ENCODE measurements at places on chromosomes 3 and 15.
A peak's percentile ranks its signal among the peaks of the same experiment; 100 is the strongest.

DNA sequence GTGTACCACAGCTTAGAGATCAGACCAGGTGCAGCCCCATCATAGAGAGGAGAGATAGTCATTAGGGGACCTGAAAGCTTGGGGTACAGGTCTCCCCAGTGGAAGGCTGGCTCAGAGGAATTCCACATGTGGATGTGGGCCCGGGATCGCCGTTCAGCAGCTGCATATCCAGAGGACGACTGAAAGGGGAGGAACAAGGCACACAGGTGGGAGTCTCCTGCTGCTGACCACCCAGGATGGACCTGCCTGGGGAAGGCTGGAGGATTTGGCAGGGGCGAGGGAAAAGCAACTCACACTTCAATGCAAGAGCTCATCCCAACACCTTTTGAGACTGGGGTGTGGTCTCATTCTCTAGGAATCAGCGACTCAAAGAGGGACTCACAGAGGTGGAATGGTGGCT is 25.0 kb upstream of the MRPS22 start:
- no peak for DNase-seq

- no peak for DNase-seq
These were observed 21.7 kb downstream of the EDC3 start for GRCh38 chr15:74674161-74674560.

- no peak for DNase-seq
These were observed 381.9 kb downstream of the ERC2 start for GRCh38 chr3:56086355-56086754.

GRCh38 chr3:63655519-63655918 is 3.0 kb downstream of the SNTN start:
- no peak for DNase-seq

DNA sequence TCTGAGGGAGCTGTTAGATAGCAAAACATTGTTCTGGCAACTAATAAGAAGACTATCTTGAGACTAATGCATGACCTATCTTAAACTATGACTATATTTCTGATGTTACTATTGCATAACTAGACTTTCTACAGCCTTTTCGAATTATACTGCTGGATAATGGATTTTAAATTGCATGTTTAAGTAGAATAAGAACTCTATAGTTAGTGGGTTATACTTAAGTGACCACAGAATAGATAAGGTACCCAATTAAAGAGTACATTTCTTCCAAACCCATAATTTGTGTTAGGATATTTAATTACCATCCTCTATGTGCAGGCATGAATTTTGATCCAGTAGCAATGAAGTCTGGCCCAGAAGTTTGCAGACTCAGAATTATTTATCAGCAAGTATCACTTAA is 44.6 kb upstream of the SPPL2A start:
- no peak for DNase-seq

DNA sequence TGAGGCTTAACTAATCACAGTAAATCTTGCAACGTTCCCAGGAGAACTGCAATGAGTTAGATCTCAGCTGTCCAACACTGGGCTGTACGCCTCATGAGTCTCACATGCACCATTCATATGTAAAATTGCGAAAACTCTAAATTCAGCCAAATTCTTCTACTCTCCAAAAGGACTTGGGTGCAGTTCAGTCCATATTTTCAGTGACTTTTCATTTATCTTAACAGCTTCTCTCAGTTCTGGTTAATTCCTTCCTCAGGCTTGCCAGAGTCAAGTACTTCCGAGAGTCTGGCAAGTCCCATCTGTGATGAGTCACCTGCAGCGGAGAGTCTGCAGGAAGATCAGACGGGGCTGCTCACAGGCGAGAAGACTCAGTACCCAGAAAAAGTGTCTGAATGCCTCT is 11.5 kb downstream of the CCDC80 start:
- no peak for DNase-seq

DNA sequence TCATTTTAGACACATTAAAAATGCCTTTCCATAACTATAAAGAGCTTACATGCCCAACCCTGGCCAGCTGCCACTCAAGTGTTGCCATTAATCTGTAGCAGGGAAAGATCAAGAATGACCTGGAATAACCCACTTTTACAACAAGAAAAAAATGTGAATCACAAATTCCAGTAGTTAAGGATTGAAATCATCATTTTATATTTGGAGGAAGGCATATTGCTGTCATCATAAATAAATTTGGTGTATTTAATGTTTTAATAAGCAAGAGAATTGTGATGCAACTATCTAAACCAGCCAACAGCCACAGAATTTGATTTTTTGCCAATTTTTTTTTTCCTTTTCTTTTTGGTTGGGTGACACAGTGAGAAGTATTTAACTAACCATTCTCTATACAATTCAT is 240.0 kb upstream of the SEMA6D start:
- no peak for DNase-seq

DNA sequence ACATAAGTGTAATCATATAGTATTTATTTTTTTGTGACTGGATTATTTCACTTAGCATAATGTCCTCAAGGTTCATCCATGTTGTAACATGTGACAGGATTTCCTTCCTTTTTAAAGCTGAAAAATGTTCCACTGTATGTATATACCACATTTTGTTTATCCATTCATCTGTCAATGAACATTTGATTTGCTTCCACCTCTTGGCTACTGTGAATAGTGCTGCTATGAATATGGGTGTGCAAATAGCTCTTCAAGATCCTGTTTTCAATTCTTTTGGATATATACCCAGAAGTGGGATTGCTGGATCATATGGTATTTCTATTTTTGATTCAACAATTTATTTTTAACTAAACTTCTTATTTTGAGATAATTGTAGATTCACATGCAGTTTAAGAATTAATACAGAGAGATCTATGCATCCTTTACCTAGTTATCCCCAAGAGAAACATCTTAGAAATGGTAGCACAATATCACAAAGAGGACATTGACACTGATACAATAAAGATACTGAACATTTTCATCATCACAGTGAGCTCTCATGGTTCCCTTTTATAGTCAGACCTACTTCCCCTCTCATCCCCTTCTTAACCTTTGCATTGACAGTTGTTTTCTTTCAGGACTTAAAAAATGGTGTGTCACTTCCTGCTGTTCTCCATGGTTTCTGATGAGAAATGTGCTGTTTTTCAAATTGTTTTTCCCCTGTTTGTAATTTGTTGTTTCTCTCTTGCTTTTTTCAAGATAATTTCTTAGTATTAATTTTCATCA is 90.1 kb downstream of the SATB1 start:
- DNase-seq: no peak

DNA sequence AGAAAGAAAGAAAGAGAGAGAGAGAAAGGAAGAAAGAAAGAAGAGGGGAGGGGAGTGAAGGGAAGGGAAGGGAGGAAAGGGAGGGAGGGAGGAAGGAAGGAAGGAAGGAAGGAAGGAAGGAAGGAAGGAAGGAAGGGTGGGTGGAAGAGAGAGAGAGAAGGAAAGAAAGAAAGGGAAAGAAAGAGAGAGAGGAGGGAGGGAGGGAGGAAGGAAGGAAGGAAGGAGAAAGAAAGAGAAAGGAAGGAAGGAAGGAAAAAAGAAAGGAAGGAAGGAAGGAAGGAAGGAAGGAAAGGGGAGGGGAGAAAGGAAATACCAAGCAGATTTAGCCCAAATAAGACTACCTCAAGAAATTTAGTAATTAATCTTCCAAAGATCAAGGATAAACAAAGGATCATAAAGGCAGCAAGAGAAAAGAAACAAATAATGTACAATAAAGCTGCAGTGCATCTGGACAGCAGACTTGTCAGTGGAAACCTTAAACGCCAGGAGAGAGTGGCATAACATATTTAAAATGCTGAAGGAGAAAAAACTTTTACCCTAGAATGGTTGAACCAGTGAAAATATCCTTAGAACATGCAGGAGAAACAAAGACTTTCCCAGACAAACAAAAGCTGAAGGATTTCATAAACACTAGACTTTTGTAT is 427.6 kb downstream of the TBL1XR1 start:
- DNase-seq: no peak

DNA sequence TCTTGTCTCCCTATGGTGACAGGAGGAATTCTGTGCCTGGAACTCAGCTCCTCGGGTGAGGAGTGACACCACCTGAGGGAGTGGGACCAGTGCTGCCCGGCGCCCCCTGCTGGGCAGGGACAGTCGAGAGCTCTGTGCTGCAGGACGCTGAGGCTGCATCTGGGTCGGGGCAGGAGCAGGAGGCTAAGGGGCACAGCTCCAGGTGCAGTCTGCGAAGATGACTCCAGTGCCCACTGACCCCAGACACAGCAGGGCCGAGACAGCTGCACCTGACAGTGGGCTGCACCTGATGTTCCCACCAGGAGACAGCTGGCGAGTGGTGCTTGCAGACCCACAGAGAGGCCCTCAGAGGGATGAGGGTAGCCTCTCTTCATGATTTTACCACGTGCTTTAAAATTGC is 152.9 kb downstream of the ATP10A start:
- peak; percentile 17 for DNase-seq

DNA sequence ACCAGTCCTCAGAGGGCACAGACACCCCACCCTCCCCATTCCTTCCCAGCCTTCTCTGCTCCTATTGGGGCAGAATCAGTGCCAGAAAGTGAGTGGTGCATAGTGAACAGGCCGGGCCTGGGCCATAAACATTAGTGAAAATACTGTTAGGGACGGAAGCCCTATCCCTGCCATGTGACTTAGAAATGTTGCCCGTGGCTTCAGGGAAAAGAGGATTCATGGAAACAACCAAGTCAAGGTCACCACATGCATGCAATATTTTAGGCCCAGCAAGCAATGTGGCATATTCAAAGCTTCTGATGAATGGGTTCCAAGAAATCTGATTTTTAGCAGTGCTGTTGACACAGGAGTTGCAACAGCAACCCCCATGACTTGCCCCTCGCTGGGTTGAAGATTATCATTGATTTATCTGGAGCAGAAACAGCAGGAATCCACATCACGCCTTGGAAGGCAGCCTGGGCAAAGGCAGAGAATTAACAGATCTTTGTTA is 52.3 kb downstream of the CCNL1 start:
- no peak for DNase-seq

DNA sequence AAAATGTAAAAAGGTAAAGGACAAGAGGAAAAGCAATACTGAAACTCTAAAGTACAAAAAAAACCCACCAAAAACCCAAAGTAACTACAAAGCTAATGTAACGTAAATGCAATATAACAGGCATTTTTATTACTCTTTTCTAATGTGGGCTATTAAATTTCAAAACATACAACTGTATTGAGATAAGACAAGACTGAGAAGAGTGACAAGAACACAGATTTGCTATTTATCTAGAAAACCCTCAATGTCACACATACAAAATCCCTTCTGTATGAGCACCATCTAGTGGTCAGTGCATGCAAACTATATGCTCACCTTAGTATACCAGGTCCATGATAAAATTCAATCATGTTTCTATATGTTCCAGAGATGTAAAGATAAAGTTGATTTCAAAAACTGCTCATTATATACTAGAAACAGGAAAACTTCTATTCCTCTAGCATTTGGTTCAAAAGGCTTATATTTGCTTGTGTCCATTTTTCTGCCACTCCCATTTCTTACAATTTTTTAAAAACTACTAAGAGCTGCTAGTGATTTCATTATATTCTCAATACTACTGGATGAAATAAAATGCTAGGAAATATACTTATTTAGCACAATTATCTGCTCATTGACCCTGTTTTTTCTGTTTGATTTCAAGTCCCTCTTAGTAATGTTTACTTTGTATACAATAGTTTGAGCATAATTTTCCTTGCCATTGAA is 111.4 kb downstream of the DLG1 start:
- DNase-seq: no peak

DNA sequence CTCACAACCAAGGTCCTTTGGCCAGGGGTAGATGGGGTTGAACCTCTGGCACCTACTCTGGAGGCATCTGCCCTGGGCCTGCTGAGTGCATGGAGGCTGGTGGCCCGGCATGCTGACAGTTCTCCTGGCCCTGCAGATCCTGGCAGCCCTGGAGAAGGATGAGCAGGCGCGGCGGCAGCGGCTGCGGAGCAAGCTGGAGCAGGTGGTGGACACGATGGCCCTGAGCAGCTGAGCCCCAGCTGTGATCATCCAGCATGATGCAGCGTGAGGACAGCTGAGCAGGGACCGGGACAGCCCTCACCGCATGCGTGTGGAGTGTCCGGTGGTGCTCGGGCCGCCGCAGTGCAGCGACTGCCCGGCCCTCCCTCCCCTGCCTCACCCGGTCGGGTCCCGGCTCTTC is 50.9 kb downstream of the PLXNA1 start:
- DNase-seq: no peak

DNA sequence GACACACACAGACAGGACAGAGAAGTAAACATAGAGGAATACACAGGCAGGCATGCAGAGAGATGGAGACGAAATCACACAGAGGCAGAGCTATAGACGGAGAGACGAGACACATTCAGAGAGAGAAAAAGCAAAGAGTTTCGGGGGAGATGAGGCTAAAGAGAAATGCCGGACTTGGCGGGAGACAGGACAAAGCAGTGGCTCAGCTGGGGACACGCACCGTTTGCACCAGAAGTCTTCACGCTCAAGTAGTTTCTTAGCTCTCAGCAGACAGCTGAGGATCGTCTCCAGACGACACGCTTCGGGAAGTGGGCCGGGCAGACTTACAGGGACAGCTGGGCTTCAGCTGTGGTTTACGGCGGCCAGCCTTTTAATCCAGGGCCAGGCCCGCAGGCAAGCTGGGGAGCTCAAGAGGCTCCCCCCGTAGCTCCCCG is 56.2 kb upstream of the DLG1 start:
- no peak for DNase-seq

- no peak for DNase-seq
These were observed 733.4 kb downstream of the TUSC7 start for GRCh38 chr3:117443014-117443413.

DNA sequence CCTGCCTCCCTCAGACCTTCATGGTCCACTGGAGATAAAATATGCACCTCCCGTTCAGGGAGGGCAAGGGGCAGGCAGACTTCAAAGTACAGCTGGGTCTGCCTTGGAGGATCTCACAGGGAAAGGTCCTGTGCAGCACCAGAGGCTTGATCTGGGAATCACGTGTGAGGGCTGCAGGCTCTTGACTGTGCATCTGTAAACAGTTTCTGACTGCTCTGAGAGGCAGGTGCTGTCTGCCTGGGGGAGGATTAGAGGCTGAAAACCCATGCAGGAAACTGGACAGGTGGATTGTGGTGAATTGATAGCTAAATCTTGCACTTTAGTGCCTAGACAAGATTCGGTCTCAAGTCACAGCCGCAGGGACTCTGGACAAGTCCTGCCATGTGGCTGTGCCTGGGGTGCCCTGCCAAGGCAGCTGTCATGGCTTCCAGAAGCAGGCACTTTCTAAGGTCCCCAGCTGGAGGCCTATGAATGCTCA is 239.3 kb downstream of the EPHB1 start:
- DNase-seq: no peak

DNA sequence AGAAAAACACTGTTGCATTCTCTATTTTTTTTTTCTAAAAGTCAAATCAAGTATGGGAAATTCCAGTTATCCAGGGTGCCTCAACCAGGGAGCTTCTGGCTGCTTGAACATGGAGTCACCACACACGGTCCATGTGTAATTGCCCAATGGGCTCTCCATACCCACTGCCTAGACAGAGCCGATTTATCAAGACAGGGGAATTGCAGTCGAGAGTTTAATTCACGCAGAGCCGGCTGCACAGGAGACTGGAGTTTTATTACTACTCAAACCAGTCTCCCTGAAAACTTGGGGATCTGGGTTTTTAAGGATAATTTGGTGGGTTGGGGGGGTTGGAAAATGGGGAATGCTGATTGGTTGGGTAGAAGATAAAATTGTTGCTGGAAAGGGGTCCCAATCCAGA is 149.8 kb downstream of the TJP1 start:
- no peak for DNase-seq

GRCh38 chr3:194773771-194774455 is 88.2 kb downstream of the FAM43A start:
- no peak for DNase-seq
